ENCODE measurements at places on chromosomes 4 and X.

DNA sequence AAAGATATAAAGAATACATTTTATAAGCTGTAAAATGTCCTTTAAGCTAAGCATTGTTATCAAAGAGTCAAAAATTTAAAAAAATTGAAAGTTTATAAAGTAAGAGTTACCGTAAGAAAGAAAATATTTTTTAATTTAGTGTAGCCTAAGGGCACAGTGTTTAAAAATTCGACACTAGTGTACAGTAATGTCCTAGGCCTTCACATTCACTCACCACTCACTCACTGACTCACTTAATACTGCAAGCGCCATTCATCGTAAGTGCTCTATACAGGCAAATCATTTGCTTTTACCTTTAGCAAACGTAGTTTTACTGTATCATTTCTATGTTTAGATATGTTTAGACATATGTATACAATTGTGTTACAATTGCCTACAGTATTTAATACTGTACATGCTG, 20.2 kb downstream of the GLRA3 start:
- no peak for DNase-seq

DNA sequence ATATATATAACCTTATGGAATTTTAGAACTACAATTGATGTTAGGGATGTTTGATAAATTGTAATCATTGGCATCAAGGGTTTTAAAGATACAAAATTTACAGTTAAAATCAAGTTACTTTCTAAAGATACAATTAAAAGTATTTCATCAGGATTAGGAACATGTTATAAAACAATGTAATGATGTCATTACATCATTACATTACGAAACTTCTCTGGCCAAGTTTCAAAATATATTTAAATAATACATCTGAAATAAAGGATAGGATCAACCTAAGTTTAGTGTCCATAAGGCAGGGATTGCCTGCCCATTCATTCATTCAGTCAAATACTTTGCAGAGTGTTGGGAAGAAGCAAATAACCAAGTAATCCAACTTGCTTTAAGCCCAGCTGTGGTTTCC, 75.1 kb downstream of the TENM3 start:
- no peak for DNase-seq

DNA sequence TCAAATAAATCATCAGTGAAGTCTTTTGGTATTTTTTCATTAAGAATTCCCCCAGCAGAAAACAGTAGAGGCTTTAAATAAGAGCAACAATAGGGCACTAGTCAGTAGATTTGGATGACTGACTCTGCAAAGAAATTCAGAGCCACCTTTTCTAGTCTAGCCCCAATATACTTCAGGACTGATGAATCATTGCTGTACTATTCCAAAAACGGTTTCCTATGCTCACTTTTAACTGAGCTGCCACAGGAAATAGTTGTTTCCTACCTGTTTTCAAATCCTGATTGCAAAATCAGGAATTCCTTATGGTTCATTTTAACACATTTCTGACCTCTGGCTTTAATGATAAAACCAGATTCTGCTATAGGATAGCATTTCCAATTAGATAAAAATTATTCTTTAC, 171.6 kb downstream of the NR3C2 start:
- no peak for DNase-seq

DNA sequence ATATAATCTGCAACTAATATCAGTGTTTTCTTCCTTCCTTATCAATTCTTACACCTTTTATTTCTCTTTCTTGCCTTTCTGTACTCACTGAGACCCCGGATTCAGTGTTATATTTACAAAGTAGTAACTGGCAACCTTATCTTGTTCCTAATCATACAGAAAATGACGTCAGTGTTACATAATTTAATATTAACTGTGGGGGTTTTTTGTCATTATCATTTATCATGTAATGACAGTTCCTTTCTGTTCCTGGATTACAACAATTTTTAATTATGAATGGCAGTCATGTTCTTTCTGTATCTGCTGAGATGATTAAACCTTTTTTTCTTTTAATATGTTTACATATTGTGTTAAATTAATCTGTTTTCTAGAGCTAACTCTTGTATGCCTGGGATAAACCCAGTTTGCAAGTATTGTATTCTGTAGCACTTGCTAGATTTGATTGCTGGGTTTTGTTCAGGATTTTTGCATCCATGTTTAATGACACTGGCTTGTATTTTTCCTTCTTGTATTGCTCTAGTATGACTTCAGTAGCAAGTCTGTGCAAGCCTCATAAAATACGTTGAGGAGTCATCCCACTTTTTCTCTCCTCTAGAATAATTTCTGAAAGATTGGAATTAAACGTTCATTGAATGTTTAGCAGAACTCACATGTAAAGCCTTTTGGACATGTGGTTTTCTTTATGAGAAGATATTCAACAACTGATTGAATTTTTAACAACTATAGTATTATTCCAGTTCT, 10.4 kb upstream of the HSPA4L start:
- DNase-seq: no peak

GRCh38 chrX:39682778-39683177, 415.0 kb downstream of the BCOR start:
- DNase-seq: no peak

DNA sequence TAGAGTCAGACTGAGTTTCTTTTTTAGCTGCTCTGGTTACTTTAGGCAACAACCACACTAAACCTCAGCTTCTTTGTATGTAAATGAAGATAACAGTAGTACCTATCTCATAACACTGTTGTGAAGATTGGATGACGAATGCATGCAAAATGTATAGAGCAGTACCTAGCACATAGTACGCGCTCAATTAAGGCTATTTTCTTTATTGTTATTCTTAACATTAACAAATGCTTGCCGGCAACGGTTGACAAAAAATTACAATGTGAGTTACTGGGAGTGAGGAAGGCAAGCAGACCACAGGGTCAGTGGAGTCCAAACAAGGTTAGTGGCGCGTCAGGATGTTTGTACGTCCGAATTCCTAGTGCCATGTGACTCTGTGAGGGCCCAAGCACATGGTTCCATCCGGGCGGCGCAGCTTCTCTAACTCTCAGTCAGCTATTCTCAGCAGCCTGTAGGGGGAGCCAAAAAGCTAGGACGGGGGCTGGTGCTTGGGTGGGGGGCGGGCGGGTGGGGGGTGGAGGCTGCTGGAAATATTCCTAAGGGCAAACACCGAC, 821 bp upstream of the NALF2 start:
- peak; percentile 7 for DNase-seq

DNA sequence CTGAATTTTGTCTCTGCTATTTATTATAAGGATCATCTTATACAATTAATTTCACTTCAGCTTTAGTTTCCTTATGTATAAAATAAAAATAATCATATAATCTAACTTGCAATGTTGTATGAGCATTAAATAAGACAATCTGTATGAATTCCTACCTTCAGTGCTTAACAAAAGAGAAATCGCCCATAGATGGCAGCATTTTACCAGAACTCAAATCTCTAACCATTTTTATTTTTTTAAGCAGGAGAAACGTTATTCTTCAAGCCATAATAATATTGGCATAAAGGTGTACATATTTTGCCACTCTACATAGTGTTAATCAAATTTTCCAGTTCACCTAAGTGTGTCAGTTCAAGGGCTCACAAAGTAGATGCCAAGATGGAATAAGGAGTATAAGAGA, 78.8 kb downstream of the TMEM47 start:
- DNase-seq: no peak

- DNase-seq: peak; percentile 80
Measured at GRCh38 chr4:83219344-83220331, 65.0 kb downstream of the COQ2 start.

DNA sequence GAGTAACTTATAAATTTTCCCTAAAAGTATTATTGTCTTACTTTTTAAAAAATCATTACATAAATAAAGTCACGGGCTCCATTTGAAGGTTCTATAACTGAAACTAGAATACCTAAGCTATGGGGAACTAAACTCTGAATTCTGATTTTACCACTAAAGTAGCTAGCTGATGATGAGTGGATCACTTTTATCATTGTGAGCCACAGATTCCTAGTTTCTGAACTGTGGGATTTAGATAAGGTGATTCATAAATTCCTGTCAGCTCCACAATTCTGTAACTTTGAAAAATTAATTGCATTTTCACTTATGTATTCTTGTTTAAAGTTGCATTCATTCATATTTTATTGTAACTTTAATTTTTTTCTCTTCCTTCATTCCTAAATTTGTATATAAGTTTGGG, 540.9 kb downstream of the GBA3 start:
- DNase-seq: no peak

DNA sequence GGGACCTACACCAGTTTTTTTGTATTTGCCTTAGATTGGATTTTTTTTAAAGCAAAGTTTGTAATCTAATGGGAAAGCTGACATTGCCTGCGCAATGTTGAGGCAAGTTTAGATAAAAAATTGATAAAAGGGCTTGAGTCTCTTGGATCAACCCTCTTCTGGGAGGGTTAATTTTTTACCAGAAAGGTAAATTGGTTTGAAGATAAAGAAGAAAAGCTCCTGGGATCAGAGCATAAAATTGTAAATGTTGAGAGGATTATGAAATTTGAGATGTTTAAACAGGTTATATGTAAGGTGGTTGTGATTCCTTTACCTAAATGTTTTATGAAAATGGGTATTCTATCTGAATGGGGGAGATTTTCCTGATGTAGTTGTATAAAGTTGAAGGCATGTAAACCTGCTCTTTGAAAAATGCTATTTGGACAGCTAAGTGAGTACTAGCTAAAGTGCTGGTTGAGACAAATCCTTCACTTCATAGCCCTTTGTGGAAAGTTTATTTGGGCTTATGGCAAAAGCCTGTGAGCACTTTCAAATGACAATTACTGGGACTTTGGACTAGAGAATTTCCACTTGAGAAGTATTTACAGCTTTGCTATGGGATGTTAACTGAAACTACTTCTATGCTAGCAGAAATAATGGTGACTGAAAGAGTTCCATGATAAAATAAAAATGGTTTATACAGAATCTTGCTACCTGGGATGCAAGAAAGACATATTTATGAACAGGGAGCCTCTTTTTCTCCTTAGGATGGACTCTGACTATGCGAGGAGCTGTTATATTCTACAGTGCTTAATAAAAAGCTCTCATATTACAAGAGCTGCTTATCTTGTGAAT, 56.2 kb downstream of the UGT2B10 start:
- DNase-seq: no peak

GRCh38 chrX:33330798-33331197, 119.4 kb upstream of the DMD start:
- no peak for DNase-seq

GRCh38 chr4:152936446-152937335, 568 bp downstream of the FHDC1 start:
- DNase-seq: no peak

- DNase-seq: peak; percentile 77
Measured at GRCh38 chr4:102625232-102625930, 124.2 kb downstream of the NFKB1 start.

DNA sequence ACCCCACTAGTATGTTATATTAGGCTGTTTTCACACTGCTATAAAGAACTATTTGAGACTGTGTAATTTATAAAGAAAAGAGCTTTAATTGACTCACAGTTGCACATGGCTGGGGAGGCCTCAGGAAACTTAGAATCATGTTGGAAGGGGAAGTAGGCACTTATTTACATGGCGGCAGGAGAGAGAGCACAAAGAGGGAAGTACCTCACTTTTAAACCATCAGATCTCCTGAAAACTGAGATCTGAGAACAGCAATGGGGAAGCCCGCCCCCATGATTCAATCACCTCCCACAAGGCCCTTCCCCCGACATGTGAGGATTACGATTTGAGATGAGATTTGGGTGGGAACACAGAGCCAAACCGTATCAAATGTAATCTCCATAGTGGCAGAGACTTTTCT, 45.4 kb upstream of the XK start:
- DNase-seq: no peak

DNA sequence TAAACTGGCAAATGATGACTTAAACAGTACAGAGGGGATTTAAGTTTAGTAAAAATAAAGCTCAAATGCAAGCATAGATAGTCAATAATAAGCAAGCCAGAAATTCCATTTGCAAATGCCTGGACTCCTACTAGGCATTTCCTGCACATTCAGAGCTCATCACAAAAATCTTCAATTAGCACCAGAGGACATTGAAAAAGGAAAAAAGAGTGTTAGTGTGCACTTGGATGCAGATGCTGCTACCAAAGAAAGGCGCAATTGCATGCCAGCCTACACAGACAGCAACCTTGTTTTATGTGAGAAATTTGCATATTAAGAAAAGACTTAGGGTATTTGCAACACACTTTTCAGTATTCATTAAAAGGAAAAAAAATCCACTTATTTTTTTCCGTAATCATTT, 282.1 kb downstream of the GRIA2 start:
- DNase-seq: no peak

GRCh38 chrX:850471-850916, 219.9 kb downstream of the SHOX start:
- no peak for DNase-seq

GRCh38 chrX:17713288-17713687, 24.0 kb upstream of the SCML1 start:
- no peak for DNase-seq

GRCh38 chrX:40684092-40684491, 36.7 kb upstream of the CXorf38 start:
- DNase-seq: no peak

GRCh38 chr4:102525504-102525903, 24.3 kb downstream of the NFKB1 start:
- DNase-seq: no peak

GRCh38 chrX:153052534-153052933, 3.7 kb upstream of the PNMA3 start:
- DNase-seq: no peak

DNA sequence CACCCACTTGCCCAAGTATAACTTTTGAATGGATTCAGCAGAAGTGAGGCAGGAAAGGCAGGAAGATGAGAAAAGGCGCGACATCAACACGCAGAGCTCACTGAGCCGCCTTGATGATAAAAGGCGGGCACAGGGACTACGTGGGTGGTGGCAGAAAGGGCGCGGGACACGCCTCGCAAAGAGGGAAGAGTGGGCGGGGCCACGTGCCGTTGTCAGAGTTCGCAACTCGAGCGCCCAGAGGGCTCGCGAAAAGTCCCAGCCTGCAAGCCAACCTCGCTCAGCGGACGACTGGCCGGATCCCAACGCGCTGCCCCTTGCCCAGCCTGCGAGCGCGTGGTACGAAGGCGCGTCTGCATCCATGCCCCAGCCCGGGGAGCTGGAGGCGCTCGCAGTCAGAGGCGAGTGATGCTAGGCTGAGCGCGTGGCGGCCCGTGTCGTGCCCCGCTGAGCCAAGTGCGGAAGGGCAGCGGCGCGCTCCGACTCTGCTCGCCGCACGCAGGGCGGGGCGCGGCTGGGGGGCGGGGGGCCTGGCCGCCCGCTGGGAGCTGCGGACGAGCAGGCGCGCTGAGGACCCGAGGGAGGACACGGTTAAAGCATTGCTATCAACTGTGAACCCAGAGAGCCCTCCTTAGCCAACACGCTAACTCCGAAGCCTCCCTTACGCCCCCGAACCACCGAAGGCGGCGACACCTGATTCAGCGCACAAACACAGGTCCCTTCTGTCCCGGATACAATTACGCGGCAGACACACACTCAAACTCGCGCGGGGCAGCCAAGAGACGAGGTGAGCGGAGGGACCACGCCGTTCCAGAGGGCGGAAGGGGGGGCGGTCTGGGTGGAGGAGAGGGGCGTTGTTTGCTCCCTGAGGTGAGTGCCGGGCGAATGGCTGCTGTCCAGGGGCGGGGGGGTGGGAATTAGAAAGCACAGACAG, at the start of gene UGT8:
Gene UGT8 (plus strand): TSS at position 617 of the 931 bp plus-strand sequence. CDS start 24,074 bp downstream, outside the sequence.
- DNase-seq: peak; percentile 26
